ENCODE measurements at places on chromosomes 12 and 14.
A peak's percentile ranks its signal among the peaks of the same experiment; 100 is the strongest.

- H3K4me1 ChIP-seq: no peaks in the 10 kb centered on the region
- no peak for DNase-seq
- no peaks in the 10 kb centered on the region for H3K27me3 ChIP-seq
- H3K36me3 ChIP-seq: no peaks in the 10 kb centered on the region
- H3K27ac ChIP-seq: no peak overlapping the region
- no peak overlapping the region for H3K4me3 ChIP-seq
Measured at GRCh38 chr12:23893611-23894010, 55.9 kb downstream of the SOX5 start.

- no peaks in the 10 kb centered on the region for H3K27me3 ChIP-seq
- H3K36me3 ChIP-seq: no peaks in the 10 kb centered on the region
- no peak overlapping the region for H3K4me3 ChIP-seq
- H3K27ac ChIP-seq: no peak overlapping the region
Measured at GRCh38 chr12:82008251-82008650, 249.1 kb upstream of the PPFIA2 start.

DNA sequence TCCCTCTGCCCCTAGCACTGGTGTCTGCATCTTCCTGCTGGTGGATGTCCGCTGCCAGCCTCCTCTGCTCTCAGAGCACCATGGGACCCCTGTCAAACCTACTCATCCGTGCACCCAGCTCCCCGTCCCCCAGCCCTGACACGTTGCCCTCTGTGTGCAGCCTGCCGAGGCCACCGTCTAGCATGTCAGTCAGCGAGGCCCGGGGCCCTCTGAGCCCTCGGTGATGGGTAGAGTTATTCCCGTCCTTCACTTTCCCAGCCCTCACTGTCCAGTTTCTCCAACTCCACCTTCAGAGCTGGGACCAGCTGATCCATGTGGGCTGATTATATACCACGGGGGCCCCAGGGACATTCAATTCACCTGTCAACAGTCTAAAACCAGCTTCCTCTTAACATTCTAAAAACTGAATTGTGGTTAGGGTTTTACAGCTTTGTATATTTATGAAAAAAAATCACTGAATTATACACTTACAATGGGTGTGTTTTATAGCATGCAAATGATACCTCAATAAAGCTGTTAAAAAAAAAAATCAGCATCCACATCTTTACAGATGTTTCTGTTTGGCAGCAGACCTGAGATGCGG is 61.3 kb downstream of the CCDC88C start:
- H3K27ac ChIP-seq: peak overlapping the region; percentile 83
- H3K36me3 ChIP-seq: peaks cover 17% of the 10 kb centered on the region
- H3K4me3 ChIP-seq: peak overlapping the region; percentile 73
- peaks cover 91% of the 10 kb centered on the region for H3K4me1 ChIP-seq

DNA sequence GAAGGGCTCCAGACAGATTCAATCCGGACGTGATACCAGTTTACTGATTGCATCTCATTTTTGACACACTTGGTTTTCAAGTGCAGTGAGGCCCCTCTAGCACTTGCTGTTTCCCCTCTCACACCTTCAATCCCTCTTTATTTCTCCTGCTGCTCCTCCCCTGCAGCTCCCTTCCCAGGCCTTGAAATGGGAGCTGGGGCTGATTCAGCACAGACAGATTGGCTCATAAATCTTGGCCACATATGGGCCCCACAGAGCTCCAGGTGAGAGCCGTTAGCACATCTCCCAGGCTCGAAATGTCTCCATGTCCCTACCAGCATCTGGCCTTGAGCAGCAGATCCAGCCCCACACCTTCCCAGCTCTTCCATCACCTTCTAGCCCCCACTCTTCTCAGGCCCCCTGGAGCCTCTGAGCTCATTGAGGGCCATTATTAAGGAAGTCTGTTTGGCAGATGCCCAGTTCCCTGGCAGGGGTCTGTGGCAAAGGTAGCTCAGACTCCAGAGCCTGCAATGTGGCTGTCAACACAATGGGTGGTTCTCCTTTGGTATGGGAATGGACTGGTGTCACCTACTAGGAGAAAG is 220.3 kb upstream of the FKBP4 start:
- H3K27ac ChIP-seq: no peak overlapping the region
- no peak for DNase-seq
- peaks cover 13% of the 10 kb centered on the region for H3K27me3 ChIP-seq

- H3K27ac ChIP-seq: no peak overlapping the region
- DNase-seq: no peak
- no peak overlapping the region for H3K4me3 ChIP-seq
- H3K36me3 ChIP-seq: no peaks in the 10 kb centered on the region
- H3K4me1 ChIP-seq: no peaks in the 10 kb centered on the region
Measured at GRCh38 chr14:96164861-96165490, 39.7 kb upstream of the BDKRB2 start.

DNA sequence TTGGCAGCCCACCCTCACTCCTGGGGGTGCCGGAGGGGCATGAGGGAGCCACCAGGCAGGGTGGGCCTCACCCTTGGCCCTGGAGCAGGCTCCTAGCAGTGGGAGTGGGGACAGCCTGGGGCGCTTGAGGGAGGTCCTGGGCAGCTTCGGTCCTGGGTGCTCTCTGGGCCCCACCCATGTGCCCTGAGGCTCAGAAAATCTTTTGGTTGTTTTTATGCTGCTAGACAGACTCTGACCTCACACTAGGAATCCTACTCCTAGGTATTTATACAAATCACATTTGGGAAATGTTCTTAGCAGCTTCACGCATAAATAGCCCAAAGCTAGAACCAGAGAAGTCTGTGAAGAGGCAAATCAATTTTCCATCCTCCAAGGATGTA is 10.9 kb upstream of the ULK1 start:
- no peak for DNase-seq
- no peaks in the 10 kb centered on the region for H3K36me3 ChIP-seq
- no peaks in the 10 kb centered on the region for H3K4me1 ChIP-seq
- no peaks in the 10 kb centered on the region for H3K27me3 ChIP-seq

Data from activated naive CD8-positive, alpha-beta T cell treated with anti-CD3 and anti-CD28 coated beads, Interleukin-2, amount 50 U/mL, for 24 hours (primary cell).